ENCODE measurements at places on chromosomes 5 and 9.

DNA sequence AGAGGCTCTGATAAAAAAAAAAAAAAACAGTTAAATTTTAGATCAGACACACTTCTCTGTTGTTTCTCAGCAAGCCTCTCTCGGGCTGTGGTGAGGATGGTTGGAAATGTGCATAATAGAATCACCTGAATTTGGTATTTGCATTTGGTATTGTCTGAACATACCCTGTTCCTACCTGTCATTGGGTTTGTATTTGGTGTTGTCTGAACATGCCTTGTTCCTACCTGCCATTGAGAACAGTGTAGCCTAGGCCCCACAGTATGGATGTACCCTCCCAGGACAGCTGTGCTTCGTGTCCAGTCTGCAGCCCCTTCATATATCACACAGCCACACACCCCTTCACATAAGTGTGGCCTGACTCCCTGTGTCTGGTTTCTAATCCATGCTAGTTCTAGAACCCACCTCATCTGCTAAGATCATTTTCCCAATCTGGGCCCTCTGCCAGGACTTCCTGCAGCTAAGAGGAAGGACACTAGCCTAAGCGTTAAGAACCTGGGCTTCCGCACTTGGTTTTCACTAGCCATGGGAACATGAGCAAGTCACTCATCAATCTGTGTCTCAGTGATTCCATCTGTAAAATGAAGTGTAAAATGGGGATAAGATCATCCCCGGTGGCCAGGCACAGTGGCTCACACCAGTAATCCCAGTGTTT lies 49.2 kb downstream of the ITGA2 start:
- DNase-seq: peak; percentile 45

DNA sequence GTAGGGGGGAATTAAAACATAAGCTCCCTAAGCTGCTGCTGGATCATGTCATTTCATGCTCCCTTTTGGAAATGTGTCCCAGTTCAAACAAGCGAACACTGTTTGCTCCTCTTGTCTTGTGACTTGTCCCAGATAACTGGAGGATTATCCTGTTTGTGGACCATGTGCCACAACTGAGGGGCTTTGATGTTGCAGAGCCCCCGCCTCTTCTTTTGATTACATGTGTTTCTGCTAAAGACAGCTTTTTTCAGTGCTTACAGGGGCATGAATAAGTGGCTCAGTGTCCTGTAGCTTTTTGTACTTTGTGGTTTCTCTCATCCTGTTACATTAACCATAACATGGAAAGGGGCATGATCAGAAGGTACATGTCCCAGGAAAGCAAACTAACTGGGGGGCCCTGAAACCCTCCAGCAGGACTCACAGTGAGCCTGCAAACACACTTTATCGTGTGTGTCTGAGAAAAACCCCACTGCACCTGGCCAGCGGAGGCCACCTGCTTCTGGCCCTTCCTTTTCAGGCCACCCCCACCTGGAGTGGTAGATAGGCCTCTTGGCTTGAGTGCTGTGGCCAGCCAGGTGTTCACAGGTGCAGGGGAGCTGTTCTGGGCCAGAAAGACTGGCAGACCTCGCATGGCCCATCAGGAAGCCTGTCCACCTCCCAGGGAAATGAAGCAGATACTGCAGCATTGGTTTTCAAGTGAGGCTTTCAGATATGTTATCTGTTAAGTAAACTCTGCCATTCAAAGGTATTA lies 285.6 kb downstream of the FANCC start:
- peak; percentile 42 for DNase-seq

DNA sequence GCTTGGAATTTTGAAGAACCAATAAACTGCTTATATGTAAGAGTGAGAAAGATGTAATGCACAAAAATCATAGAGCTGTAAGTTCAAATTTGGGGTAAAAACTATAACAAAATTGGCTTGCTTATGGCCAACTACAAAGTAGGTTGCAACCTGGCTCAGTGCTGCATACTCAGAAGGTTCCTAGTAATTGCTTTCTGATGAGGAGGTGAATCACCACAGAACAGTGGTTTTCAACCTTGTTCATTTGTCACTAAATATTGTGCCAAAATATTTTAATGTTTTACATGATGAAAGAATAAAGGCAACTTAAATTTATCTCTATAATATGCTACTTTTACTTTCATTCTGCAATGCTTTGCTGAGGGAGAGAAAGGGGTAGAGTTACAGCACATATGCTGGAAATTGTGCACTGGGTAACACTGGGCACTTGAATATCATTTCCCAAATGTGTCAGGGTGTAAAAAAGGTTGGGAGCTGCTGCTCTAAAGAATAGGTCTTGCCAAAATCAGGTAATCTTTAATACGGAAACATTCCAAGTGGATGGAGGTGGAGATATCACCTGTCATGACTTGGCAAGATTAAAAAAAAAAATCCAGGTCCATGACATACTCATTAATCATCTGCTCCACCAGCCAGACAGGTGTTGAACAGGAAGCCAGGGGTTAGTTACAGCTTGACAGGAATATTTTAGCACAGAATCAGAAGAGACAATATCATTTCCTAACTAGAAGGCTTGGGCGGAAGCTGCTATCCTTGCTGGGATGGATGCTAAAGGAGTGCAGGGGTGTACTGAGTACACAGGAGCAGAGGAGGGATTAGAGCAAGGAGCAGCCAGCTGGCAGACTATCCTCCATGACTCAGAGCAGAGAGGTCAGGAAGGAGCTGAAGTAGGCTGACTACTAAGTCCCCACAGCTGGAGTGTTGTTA lies 34.6 kb upstream of the CCL21 start:
- DNase-seq: peak; percentile 76

- no peak for DNase-seq
Observed at GRCh38 chr5:157463081-157463480, 3.1 kb downstream of the NIPAL4 start.

- DNase-seq: peak; percentile 4
Observed at GRCh38 chr5:64603676-64604075, 86.6 kb upstream of the SHISAL2B start.

DNA sequence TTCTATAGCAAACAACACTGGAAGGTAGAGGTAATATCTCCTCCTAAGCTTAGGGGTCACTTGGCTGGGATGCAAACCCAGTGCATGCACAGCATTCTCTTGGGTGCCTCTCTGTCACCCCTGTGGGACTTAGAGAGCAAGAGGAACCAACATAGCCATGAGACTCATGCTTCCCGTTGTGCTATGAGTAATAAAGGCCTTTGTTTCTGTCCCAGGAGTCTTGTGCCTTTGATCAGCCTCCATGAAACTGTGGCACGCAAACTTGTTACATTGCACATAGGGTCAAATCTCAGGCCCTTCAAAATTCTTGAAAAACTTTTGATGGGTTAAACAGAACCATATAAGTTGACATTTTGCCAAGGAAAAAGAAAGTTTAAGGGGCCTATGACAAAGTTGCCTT lies 272.8 kb downstream of the TAF11L14 start:
- no peak for DNase-seq

Measured in muscle of leg (tissue), 16 donors.